DMS153 (cell line): ENCODE measurements at places on chromosomes 2 and 18.

DNA sequence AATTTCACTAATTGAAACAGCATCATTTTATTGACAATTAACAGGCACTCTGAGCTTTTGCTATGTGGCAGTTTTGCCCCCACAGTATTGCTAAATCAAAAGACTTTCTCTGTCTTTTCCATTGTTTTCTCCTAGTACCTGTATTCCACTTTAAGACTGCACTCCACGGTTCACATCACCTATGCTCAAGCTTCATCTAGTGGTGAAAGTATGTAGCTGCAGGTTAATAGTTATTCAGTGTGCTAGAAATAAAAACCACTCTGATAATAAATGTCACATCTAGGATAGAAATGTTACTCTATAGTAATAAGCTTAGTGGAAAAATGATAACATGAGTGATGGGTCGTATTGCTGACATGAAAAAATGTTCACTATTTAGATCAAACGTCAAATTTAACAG lies 24.6 kb downstream of the ARL6IP6 start:
- no peak for DNase-seq

DNA sequence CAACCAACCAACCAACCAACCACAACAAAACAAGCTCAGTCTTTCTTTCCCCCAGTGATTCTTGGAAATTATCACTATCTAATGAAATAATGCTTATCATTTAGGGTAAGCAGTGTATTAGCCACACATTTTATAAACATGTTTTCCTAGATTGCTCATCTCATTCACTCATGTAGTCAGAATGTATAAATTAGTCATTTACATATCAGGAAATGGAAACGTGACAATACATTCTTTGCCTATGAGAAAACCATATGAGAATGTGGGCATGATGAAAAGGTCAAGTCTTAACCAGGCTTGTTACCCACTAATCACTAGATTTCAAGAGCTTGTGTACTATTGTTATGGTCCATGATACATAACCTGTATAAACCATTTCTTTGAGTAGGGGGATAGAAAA lies 1583.4 kb upstream of the PIK3C3 start:
- no peak for DNase-seq

- DNase-seq: no peak
Measured at GRCh38 chr2:227386630-227387029, 1.1 kb downstream of the SCYGR1 start.

GRCh38 chr2:206642075-206643025 lies at the start of gene FAM237A:
FAM237A (plus strand) TSS chr2:206642487; CDS start chr2:206644237, 1,750 bp downstream.
- peak; percentile 29 for DNase-seq

- DNase-seq: no peak
Measured at GRCh38 chr18:28183418-28184078, 6.6 kb upstream of the CDH2 start.

DNA sequence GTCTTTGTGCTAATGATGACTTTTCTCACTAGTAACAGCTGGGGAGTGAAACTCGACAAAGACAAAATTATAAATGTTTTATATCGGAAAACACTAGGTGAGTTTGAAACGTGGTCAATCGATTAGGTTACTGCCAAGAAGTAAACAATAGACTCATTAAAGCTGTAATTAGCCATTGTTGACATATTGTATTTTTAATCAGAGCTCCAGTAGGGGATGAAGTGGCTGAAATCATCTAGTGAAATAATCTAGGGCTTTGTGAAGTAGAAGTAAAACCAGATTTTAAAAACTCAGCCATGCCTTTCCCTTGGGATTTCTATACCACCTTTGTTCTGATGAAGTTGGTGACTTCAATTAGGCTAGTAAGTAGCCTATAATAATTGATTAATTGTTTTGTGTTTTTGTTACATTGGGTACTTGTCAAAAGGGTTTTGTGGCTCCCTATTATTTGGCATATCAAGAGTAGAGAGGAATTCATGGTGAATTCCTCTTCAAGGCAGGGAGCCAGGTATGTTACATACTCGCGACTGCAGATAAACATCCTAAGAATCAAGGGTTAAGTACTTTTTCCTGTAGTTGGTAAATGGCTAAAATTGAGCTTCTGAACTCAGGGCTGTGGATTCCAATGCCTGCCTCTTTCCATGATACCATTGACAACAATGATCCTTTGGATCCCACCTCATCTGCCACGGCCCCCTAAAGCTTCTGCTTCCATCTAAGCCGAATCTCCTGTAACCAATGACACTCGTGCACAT lies 31.6 kb downstream of the RAB27B start:
- no peak for DNase-seq

- no peak for DNase-seq
Measured at GRCh38 chr18:64379662-64380061, 230.8 kb upstream of the LINC00305 start.

DNA sequence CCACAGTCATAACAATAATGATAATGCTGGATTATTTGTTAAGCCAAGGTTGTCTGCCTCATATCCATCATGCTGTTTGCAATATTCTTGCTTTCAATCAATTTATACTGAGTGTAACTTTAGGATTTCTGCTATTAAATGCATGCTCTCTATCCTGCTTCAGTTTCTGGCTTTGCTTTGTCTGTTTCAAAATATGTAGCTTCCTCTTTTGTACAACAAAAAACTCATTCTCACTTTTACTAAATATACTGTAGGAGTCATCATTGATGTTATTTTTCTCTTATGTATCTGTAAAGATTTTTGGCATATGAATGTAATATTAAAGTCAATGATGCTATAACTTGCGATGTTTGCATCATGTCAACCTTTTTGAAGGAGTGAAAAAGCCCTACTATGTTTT lies 149.3 kb downstream of the GPD2 start:
- DNase-seq: no peak

DNA sequence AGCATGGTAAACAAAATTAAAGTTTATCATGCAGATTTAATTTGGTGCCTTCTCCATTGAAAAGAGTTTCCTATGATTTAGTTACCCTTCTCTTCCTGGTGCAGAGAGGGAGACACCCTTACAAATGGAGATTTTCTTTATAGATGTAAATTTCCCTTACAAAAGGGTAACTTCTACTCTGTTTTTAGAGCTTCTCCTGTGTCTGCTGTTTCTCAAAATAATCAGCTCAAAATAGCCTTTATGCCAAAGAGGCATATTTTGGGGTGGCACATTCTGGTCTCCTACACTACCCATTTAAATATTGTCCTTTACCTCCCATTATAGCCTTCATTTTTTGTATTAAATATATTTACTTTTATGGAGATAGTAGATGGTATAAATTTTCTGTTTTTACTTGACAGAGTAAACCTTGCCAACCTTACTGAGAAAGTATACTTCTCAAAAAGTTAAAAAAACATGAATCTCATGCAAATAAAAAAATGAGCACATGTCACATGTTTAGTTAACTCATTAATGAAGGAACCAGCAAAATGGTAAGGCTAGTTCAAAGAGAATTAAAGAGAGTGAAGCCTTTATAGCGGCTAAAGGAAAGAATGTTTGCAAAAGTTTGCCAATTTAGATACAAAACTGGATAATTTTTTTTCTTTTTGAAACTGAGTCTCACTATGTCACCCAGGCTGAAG lies 83.3 kb upstream of the MSH6 start:
- no peak for DNase-seq

GRCh38 chr18:50855976-50856757 lies 22.8 kb upstream of the ME2 start:
- no peak for DNase-seq

- no peak for DNase-seq
Measured at GRCh38 chr2:239245107-239245506, 155.7 kb downstream of the HDAC4 start.

- DNase-seq: no peak
Measured at GRCh38 chr2:9747396-9747795, 95.9 kb upstream of the TAF1B start.

DNA sequence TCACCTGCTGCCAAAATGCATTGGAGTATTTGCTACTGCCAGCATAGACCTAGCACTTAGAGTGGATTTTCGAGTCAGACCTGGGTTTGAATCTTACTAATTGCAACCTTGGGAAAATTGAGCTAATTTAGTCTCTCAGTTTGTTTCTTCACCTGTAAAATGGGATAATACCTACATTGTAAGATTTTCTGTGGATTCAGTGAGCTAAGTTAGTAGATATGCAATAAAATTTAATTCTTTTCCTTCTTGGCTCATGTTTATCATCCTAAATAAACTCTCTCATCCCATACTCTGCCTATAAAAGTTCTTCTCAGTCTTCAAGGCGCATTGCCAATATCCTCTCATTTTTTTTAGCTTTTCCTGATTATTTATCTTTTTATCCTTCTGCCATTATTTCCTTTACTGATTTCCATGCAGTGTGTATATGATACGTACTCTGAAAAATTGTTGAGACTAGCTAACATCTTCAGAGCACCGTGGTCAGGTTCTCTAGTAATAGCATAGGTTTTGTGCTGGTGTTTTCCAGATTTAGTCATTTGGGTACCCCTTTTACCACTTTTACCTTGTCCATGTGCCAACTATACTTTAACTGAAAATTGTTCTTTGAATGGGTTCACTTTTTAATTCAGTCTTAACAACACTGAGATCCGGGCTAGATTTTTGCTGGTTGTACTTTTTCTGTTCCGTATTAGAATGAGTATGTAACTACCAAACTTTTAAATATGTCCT lies 7.3 kb downstream of the CEP192 start:
- no peak for DNase-seq

GRCh38 chr18:6751222-6751621 lies 21.7 kb downstream of the ARHGAP28 start:
- no peak for DNase-seq

GRCh38 chr2:136407952-136408318 lies 290.0 kb upstream of the CXCR4 start:
- DNase-seq: no peak

- no peak for DNase-seq
Measured at GRCh38 chr2:208253600-208254117, 1.2 kb downstream of the IDH1 start.

GRCh38 chr2:35931626-35932025 lies 424.0 kb upstream of the CRIM1 start:
- no peak for DNase-seq

GRCh38 chr2:160209516-160209856 lies 9.4 kb upstream of the ITGB6 start:
- DNase-seq: no peak

GRCh38 chr2:237322564-237322963 lies 91.4 kb downstream of the COL6A3 start:
- no peak for DNase-seq

DNA sequence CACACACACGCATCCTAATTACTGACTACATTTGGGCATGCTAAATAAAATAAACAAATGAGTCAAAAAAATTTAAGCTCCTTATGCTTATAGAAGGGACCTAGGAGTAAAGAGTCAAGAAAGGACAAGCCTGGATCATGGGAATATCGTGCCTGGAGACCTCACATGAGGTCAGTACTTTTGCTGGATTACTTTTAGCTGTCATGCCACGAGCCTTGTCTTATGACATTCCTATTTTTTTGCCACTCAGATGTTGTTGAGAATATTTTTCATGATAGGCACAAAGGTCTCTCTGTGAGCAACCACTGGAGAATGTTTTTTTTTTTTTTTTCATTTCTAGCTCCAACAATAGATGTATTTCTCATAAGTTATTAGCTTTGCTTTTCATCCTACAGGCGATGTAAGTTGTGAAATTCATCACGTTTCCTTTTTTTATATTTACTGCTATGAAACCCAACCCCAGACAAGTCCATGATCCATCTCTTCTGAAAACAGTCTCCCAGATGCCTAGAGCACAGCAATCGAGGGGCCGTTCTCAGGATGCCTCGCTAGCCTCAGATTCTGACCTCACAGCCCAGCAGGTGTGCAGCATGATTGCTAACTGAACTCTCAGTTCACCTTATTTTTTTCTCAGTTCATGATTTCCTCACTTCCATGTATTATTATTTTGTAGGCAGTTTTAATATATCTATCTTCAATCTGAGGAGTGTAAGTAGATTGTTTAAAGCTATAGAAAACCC lies 464.5 kb downstream of the IRS1 start:
- no peak for DNase-seq

DNA sequence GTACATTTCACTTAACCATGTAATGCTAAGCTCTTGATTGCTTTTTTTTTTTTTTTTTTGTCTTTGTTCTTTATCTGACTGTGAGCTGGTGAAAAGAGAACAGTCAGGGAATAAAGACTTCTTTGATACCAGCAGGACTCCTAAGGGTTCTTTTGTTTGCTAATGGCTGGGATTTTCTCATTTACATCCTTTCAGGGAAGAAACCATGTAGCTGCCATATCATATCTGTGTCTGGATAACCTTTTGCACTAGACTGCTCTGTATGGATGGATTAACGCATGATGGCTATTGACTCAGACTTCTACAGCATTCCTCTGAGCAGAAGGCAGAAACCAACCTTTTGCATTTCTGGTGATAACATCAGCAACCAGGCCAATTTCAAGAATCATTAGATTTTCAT lies 504.0 kb downstream of the LRRTM4 start:
- no peak for DNase-seq

- DNase-seq: no peak
Measured at GRCh38 chr2:111148925-111149324, 28.2 kb downstream of the BCL2L11 start.

DNA sequence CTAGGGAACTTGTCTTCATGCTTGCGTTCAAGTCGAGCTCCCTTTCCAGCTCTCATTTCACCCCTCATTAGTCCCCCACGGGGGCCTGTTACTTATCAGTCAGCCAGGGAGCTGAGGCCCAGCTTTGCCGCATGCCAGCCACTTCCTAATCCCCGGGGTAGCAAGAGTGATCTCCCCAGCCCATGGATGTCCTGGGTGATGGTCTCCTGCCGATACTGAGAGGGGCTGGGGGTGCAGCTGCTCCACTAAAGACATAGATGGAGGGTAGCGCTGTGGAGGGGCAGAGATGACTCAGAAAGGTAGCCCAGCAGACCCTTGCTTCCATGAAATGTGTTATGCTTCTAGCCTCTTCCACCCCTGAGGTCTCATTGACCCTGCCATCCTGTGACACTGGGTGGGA lies 314.0 kb upstream of the EPAS1 start:
- no peak for DNase-seq

DNA sequence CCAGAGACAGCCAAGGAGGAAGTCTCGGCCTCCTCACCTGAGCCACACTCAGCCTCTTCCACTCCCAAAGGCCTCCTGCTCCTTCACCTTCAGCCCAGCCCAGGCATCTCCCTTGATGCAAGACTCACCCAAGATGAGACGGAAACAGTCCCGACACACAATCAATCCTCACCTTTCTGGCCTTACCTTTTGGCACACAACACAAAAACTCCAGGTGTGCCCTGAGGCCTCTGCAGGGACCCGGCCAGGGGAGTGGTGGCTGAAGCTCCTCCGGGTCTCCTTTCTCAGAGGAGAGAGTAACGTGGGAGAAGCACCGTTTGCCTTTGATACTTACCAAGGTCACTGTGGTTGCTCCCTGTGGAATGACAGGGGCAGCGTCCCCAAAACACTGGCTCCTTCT lies 23.8 kb upstream of the EFHD1 start:
- no peak for DNase-seq

GRCh38 chr2:54585136-54585733 lies 129.1 kb downstream of the SPTBN1 start:
- no peak for DNase-seq

DNA sequence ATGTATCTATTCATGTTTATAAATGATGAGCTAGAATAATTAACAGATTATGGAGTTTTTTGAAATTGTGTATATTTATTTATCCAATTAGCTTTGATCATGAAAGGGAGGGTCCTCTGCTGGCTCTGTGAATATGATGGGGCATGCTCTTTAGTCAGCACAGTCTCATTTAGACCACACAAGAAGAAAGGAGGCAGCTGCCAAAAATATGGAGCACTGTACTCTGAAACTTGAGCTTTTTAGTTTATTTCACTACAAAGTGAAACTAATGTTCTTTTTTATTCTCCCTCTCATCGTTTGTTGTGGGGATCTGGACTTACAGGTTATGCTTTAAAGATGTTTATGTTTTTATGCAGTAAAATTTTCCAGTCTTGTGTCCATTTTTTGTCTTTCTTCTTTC lies 266.9 kb upstream of the GULP1 start:
- DNase-seq: no peak

- DNase-seq: no peak
Measured at GRCh38 chr2:37871456-37872191, 53.5 kb upstream of the RMDN2 start.
